ENCODE measurements at places on chromosomes 3 and 15.
A peak's percentile ranks its signal among the peaks of the same experiment; 100 is the strongest.

- no peak for DNase-seq
Observed at GRCh38 chr3:114800272-114801031, 346.6 kb downstream of the ZBTB20 start.

- no peak for DNase-seq
Observed at GRCh38 chr3:135851201-135852081, 114.1 kb upstream of the PPP2R3A start.

DNA sequence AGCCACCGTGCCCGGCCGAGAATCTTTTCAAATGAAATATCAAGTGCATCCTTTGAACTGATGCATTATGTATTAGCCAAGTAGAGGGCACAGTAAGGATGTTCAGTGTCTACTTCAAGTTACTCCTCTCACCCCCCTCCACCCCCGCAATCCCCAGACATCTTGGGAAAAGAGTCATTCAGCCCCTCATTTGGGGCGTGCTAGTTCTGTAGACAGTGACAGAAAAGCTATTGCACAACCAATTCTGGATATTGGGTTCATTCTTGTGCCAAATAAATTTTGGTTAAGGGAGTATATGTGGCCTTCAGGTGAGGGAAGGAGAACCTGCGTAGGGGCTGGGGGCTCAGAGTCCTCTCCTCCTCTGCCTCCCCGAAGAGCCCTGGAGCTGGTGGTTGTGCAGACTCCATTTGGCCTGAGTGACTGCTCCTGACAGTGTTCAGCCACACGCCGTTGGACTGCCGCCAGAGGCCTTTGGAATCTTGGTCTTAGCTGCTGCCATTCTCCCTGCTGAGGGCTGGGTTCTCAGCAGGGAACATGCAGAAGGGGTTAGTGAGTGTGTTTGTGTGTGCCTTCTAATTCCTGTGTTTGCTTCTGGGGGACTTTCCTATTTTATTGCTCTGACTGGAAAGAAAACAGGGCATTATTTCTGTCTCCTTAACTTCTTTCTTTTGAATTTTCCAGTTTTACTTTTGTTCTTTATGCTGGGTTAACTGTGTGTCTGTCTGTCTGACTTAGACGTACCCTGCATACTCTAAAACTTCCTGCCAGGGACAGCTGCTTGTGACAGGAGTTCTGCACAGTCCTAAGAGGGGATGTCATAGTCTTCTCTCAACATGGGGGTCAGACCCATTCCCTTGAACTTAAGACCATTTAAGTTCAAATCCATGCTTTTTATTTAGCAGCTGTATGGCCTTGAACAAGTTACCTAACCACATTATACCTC lies 21.0 kb downstream of the RARB start:
- DNase-seq = no peak

DNA sequence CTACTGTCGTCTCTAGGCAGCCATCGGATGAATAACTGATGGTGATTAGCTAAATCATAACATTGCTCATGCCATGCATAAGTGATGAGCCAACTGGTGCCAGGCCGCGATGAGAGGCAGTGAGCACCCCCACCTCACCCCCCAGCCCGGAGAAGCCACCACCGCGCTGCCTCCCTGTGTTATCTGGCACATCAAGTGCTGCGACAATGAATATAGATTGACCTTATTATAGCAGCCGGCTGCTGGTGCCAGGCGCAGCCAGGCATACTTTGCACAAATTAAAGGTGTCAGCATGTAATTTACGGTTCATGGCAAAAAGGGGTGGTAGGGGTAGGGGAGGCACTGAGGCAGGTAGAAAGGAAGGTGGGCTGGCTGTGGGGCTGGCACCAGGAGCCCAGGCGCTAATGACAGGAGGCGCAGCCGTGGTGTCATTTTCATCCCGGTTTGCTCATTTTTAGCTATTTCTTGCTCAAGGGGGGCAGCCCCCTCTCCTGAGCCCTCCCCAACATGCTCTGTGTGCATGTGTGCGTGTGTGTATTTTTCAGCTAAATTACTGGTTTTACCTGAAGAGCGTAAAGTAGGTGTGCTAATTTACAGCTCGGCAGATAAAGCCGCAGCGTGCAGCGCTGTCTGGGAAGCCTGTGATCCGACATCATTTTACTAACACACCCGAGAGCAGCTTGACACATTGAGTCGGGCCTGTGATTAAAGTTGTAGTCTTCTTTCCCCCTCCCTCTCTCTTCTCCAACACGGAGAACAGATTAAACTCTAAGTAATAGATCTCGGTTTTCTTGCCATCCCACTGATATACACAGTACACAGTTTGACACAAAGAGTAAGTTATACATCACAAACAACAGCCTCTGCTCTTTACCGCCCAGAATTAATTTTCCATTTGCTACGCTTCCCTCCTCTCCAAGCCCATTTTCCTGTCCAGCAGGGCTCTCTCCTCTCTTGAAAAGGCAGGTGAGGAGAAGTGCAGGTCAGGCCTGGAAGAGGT lies 212.3 kb downstream of the RPLP1 start:
- no peak for DNase-seq

- no peak for DNase-seq
Observed at GRCh38 chr3:103319912-103320311, 885.1 kb downstream of the ZPLD1 start.

DNA sequence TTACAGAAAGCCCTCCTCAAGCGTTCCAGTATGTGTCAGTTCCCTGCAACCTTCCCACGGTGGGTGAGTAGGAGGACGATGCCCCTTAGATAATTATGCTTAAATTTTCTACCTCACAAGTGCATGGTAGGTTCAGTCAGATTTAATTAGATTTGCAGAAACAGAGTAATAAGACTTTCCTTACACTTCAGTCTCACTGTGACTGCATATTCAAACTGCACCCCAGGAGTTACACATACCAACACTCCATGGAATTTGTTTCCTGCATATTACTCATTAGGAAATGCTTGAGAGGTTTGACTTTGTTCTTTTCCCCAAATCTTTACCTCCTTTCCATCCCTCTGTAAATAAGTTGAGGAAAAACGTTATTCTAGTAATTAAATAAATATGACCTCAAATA lies 108.8 kb downstream of the ARRDC4 start:
- DNase-seq = no peak

- no peak for DNase-seq
Observed at GRCh38 chr15:84752700-84753099, 4.3 kb downstream of the ZNF592 start.

GRCh38 chr3:131957511-131957910 lies 77.3 kb downstream of the CPNE4 start:
- DNase-seq = no peak

- DNase-seq = peak; percentile 95
Observed at GRCh38 chr3:52195823-52196331, 2.1 kb upstream of the ALAS1 start.

DNA sequence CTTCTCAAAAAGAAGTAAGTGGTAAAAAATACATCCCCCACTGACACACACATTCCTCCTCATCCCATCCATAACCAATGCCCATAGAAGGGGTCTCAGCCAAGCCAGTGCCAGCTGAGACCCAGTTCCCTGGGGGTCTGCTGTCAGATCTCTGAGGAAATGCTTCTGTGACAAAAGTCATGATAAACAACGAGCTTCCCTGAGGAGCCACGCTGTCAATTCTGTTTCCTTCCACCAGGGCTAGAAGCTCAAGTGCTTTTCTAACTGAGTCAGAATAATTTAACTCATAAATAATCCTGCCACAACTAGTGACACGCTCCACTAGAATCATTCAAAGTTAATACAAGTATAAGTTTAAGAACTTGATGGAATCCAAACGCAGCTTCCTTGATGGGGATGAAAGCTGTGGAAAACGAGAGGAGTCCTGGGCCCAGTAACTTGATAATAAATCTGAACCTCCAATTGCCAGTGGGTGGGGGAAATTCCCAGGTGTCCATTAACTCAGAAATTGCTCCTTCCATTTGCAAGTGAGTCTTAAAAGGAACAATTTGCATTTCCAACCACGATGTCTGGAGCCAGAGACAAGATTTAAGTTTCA lies 348.7 kb upstream of the LMCD1 start:
- DNase-seq = no peak

DNA sequence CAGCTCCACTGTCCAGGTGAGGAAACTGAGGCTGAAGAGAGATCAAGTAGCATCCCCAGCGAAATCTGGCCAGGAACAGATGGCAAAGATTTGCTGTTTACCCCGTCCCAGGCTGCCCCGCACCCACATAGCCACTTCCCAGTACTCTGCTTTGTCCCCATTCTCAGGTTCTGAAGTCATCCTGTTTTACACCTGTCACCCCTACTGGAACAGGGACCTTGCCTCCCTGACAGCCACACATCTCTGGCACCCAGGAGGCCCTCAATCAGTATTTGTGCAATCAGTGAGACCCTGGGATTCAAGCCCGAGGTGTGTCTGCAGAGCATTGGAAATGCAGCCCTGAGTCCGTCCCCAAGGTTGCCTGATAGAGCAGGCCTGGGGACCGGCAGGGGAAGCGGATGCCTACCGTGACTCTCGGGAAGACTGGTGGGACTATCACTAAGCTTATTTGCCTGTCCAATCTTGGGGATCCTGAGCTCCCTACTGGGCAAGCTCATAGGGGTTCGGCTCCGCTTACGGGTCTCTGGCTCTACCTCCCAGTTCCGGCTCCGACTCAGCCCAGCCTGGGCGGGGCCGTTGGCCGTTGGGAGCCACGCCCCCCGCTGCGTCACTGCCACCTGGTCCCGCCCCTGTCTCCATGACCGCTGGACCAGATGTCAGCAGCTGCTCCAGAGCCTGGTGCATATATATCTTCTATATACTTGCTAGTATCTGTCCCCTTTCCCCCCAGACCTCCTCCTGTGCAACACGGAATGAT lies 17.5 kb upstream of the FANCD2 start:
- peak; percentile 75 for DNase-seq

DNA sequence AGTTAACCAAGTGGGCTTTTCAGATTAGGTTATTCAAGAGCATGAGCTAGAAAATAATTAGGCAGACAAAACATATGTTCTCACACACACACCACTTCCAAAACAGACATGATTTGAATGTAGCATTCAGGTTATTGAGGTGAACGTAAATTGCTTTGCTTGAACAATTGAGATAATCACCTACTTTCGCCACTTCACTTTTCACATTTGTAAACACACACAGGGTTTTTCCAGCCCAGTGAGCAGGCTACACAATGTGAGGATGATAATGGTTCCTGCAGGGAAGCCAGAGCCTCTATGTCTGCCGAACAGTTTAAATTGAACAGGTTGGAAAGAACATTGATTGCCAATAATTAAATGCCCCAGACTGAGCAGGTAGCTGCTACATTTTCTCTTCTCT lies 560.8 kb downstream of the OCA2 start:
- DNase-seq = no peak

GRCh38 chr3:60386306-60386705 lies 864.9 kb downstream of the FHIT start:
- DNase-seq = no peak

DNA sequence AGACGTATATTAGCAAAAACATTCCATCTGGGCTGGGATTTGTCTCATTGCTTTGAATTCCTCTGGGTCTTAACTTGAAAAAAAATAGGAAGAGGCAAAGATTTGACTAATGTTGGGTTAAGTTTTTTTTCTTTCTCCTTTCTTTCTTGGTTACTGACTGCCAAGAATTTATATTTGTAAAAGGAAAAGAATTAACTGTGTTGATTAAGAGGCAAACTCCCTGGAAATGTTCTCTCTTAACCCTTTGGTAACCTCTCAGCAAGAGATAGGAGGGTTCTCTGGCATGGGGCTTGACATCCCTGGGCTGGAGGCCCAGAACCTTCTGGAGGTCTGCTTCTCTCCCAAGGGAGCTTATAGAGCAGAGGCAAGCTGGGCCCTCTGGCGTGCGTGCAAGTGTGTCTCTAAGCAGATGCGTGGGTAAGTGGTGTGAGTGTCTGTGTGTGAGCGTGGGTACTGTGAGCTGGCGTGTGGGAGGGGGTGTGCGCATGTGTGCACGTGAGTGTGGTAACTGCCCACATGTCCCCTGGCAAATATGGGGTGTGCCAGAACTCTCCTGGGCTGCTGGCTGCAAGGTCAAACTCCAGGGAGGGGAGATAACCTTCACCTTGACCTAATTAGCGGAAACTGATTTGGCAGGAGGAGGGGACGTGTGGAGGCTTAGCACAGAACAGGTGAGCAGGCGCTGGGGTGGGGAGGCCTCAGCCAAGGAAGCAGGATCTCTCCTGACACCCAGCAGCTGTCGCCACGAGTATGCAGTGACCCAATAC lies 49.4 kb upstream of the MAGEF1 start:
- DNase-seq = no peak

DNA sequence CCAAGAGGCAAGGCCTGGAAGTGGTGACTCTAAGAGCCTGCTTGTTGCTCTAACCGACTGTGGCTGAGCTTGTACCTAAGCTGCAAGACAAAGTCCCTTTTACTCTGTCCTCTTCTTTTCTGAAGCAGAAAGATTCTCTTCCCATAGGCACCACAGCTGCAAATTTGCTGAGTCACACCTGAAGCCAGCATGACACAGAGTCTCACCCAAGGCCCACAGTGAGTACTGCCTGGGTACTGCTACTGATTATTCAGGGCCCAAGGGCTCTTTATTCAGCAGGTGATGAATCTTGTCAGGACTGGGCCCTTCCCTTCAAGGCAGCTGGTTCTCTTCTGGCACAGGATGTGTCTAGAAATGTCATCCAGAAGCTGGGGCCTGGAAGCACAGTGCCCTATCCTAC lies 18.9 kb upstream of the TIGIT start:
- no peak for DNase-seq

- DNase-seq = peak; percentile 87
Observed at GRCh38 chr3:128991355-128991895, 2.5 kb downstream of the CFAP92 start.
